ENCODE measurements at places on chromosomes 12 and 14. TPM values are rescaled to one million over a fixed set of nuclear protein-coding genes. Genes with fewer than 3 reads are reported as not detected.

GRCh38 chr14:101877766-101878165 lies 86.6 kb upstream of the DYNC1H1 start:
- no peak for DNase-seq

- no peak for DNase-seq
These were observed 13.6 kb upstream of the LEMD3 start for GRCh38 chr12:65155784-65156183.

- no peak for DNase-seq
These were observed 10.0 kb upstream of the HSPB8 start for GRCh38 chr12:119168721-119169120.

Gene ENDOU
- total RNA-seq: 0.98 TPM

Gene MEG3
- total RNA-seq: 68.8 TPM

DNA sequence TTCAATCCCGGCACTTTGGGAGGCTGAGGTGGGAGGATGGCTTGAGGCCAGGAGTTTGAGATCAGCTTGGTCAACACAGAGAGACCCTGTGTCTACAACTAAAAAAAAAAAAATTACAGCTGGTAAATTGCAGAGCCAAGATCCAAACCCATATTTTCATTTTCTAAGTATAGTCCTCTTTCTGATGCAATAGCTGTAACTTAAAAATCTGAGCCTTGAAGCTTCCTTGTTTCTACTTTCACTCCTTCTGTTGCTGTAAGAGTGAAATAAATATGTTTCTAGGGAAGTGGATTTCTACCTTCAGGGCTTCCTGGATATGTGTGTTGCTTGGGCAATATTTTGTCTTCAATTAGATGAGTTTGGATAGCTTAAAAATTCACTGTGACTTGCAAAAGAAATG lies 42.0 kb upstream of the PRICKLE1 start:
- no peak for DNase-seq

- DNase-seq: no peak
These were observed 7.9 kb downstream of the SLC10A1 start for GRCh38 chr14:69789118-69789640.

DNA sequence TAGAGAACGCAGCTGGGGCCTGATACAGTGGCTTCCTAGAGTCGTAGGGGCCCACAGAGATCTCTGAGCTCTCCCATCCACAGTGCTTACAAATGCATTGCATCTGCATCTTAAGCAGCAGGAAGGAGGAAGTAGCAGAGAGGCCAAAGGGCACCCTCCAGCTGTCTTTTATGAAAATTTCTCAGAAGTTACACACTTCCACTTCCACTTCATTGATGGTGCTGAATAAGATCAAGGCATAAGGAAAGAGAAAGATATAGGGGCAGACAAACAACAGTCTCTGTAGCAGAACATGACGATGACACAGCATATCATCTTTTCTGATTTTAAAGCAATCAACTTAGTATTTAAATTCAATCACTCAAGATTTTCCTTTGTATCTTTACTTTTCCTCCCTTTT lies 51.6 kb upstream of the ABCC9 start:
- DNase-seq: no peak

Gene SLC25A21
- total RNA-seq: 2.3 TPM

- DNase-seq: no peak
These were observed 247.8 kb upstream of the OR4E1 start for GRCh38 chr14:21921453-21921852.

Gene SELPLG
- total RNA-seq: 16.6 TPM

DNA sequence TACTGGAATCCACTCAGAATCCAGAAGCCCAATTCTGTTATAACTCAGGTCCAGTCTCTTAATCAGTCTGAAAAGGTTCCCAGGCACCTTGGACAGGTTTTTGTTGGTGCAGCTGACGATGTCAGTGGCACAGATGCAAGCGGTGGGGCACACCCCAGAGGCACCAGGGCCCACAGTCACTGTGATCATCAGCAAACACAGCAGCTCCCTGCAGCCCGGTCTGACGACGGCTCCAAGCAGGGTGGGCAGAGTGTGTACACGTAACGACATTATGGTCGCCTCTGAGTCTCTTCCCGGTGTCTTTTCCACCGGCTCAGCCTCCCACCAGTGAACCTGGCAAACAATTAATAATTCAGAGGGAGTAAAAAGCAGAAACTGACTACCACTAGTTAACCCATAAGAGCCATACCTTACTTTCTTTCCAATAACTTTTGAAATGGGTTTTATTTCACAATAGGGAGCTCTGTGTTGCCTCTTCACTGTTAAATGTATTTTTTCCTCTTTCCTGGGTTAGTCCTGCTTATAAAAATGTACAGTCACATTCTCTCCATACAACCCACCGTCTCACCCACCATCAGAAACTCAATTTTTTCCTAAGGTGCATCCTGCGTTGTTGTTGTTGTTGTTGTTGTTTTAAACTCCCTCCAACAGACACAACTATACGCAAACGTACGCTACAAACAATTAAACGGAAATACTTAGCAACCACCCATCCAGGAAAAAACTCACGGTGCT lies 521 bp upstream of the PCED1B start:
- peak; percentile 62 for DNase-seq

- no peak for DNase-seq
These were observed 23.8 kb downstream of the OAS2 start for GRCh38 chr12:113002155-113002554.
